CD4-positive, alpha-beta T cell treated with Interleukin-6 for 4 hours (primary cell): ENCODE measurements at places on chromosomes 4 and X.

DNA sequence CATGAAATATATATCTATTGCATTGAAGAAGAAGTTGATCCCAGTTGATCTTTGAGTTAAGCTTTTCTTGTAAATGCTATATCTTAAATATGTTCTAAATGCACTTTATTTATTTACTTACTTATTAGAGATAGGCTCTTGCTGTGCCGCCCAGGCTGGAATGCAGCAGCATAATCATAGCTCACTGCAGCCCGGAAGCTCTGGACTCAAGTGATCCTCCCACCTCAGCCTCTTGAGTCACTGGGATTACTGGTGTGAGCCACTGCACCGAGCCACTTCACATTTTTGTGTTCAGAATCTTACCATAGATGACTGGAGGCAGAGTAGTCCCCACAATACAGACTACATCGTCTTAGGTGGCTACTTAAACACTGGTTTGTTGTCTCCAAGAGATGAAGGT is 324.3 kb upstream of the SLIT2 start:
- no peak for DNase-seq

GRCh38 chr4:82797405-82798111 is 1.0 kb downstream of the SCD5 start:
- DNase-seq, result no peak

- no peak for DNase-seq
These were observed 240.5 kb upstream of the POF1B start for GRCh38 chrX:85619962-85620361.

DNA sequence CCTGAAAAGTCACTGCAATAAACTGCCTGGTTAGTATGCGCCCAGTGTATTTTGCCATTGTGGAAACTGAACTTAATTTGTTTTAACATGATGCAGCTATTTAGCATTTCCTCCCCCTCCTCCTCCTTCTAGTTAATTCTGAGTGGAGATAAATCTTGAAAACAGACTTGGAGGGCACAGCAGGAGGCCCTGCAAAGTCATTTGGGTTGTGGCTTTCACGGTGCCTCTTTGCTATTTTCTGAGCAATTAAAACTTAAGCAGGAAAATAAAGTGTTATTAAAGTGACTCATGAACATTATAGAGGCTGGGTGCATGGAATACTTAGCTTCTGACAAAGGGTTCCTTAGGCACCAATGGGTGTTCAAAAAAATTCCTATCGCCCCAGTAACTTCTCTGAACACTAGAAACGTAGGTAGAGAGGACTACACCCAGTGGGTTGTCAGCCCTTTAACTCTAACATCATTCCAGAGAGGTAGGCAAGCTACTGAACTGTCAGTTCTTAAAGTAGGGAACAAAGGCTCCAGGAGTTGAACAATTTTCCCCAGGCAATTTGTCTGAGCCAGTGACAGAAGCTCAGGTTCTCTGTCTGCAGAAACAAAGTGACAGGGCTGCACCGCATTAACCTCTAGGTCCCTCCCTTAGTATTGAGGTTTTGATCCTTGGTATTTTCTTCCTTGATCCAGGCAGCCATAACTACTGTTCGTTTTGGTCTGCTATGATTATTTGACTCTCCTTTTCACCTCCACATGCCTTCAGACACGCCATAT is 158.3 kb upstream of the KIT start:
- DNase-seq, result no peak

- DNase-seq, result no peak
These were observed 208.1 kb downstream of the SLC39A8 start for GRCh38 chr4:102137217-102137616.

GRCh38 chr4:19324184-19324583 is 927.5 kb upstream of the SLIT2 start:
- no peak for DNase-seq

GRCh38 chr4:41575207-41575606 is 37.2 kb downstream of the LIMCH1 start:
- DNase-seq, result no peak

GRCh38 chrX:67684136-67684535 is 140.3 kb downstream of the AR start:
- no peak for DNase-seq

- peak; percentile 28 for DNase-seq
These were observed 102.5 kb upstream of the MID1 start for GRCh38 chrX:10722851-10723250.

DNA sequence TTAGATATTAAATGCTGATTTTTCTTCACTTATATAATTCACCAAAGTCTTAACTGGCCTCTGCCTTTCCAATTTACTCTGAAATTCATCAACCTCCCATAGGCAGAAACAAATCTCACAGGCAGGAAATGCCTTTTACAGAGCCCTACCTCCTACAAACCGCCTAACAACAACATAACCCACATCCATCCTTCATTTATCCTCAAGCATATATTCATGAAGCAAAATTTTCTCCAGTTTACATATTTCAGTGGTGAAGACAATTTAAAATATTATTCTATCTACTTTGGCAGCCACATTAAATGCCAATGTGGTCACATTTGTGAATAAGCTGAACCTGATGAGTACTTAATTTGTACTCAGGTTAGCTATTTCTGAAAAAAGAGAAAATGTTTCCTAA is 30.3 kb downstream of the SEPSECS start:
- DNase-seq, result no peak

DNA sequence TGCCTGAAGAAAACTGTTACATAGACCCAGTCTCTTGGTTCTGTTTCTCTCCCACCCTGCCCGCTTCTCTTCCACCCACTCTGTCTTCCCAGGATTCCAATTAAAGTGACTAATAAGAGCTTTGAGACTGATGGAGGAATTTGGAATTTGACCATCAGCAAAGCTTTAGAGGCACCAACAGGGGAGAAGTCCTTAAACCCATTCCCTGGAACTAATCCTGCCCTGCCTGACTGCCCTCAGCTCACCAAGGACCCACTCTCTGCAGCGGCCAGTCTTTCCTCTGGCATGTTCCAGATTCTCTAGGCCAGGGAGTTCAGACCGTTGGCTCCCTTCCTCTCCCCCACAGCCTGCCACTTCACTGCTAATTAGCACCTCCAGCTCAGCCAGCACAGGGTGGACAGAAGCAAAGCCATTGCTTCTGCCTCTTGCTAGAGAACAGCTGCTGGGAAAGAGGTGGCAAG is 23.9 kb downstream of the SCD5 start:
- DNase-seq, result no peak

- DNase-seq, result peak; percentile 48
These were observed 35.3 kb downstream of the ARAP2 start for GRCh38 chr4:36208893-36209473.

- DNase-seq, result no peak
These were observed 97.6 kb upstream of the MAML3 start for GRCh38 chr4:140251571-140251970.

GRCh38 chrX:129642641-129643040 is 12.1 kb downstream of the APLN start:
- DNase-seq, result no peak

DNA sequence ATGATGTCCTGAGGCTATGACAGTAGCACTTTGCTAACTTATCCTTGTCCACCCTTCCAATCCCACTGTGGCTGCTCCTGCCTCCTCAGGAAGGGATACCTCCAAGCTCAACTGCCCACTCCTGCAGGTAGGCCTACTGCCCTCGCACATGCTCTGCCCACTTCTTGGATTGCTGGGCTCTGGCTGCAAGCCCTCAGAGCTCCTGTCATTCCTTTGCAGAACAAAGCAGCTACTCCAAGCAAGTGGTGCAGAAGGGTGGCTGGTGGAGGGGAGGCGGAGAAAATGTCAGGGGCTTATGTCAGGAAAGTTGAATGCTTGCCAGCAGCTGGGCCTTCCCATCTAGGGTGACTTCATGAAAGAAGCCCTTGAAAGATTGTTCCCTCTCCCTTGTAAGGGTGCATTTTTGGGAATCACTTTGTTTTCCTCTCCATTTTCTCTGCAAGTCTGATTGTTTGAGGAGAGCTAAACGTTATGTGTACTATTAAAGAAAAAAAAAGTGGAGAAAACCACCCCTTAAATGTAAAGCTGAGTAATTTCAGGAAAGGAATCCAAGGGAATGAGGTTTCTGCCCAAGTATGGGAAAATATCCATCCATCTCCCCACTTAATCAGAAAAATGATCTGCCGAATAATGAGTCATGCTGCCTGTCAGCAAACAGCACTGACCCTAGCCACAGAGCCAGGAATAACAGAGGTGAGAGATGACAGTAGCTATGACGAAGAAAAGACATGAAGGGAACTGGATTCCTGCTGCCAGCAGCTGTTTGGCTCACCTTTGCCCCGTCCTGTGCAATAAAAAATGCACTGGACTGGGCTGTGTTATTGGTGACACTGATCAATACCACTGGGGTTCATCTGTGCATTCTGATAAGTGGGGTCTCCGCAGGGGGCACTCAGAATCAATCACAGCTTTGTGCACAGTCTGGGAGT is 102.0 kb downstream of the RTL5 start:
- DNase-seq, result no peak

- no peak for DNase-seq
These were observed 14.0 kb downstream of the ARHGEF6 start for GRCh38 chrX:136766785-136767103.

- no peak for DNase-seq
These were observed 315.0 kb upstream of the NR3C2 start for GRCh38 chr4:148757171-148757570.

DNA sequence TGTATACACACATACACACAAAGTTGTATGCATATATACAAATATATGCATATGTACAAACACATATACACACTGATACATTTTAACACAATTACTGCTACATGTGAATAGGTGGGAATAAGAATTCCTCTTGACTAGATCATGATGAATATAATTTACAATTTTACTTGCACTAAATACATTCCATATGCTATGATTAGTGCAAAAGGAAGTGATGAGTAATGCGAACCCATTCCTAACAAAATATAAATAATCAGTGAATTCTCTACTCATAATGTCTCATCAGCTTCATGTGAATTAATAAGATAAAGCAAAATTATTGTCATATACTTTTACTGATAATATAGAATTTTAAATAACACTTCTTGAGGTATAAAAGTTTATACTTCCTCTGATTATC is 1077.3 kb upstream of the PCDH10 start:
- DNase-seq, result no peak

DNA sequence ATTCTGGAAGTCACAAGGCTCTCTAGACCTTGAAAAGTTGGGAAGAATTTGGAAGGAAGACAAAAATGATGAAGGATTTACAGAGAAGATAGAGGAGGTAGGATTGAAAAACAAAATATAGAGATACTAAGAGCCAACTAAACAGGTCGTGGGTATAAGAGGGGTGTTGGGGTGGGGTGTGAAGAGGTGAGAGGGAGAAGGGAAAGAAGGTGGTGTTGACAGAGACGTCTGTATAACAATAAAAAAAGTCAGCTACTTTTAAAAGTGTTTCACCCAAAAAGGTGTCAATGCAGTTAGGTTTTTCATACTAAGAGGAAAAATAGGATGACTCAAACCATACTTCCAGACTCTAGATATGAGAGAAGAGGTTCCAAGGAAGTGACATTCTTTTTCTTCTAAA is 33.0 kb upstream of the MAP3K15 start:
- no peak for DNase-seq

- DNase-seq, result no peak
These were observed 16.2 kb downstream of the SLC4A4 start for GRCh38 chr4:71355045-71355444.

- DNase-seq, result peak; percentile 42
These were observed 297.0 kb upstream of the KLF3 start for GRCh38 chr4:38366997-38367396.

DNA sequence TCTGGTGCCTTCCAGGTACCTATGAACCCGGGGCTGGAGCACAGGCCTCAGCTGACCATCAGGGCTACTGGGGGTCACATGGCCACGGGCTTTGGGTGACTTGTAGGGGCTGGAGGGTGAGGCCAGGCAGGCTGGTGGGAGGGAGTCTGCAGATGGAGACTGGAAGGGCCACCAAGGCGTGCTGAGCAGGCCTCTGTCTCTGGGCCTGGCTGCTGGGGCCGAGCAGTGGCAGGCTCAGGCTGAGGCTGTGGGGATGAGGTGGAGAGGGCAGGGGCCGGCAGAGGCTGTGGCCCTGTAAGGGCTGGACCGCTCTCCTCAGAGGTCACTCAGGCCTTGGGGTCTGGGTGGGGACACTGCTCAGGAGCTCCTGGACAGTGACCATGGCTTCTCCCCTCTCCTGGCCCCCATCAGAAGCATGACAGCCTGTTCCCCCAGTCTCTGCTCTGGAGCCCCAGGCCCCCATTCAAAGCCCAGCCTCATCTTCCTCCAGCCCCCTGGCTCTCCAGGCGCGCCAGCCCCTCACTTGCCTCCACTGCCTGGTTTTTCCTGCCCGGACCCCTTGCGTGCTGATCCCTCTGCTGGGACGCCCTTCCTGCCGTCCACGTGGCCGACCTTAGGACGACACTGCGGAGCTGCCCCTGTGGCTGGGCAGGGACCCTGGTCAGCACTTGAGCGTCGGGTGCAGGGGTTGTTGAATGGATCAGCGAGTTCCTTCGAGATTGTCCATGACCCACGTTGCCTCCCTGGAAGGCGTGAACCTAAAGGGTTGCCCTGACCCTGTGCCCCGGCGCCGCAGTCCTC is 11.1 kb upstream of the NAT8L start:
- DNase-seq, result no peak

GRCh38 chr4:176137631-176138030 is 57.8 kb downstream of the SPATA4 start:
- no peak for DNase-seq

DNA sequence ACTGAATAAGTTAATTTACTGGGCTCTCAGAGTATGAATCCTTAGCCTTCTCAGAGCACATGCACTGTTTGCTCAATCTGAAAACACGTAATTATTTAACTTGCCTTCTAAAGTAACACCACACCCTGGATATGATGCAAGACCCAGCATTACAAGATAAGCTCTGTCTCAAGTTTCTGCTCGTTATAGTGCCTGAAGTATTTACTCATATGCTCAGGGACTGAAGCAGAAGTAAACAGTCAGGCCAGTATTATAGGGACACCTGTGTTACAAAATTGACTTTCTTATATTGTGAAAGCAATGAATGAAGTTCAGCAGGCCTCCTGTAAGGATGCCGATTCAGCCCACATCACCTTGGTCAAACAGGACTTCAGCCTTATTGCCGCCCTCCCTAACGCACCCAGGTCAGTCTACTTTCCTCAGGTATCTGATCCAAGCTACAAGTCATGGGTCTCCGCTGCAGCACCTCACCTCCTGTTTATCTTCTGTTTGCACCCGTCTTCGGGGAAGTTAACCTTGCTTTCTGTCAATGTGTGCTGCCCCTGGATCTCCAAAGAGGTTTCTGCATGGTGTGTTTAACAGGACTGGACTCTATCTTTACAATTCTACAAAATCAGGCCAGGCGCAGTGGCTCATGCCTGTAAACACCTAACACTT is 42.8 kb upstream of the KLF3 start:
- no peak for DNase-seq

GRCh38 chr4:76148142-76148865 is at the start of gene NUP54:
Gene NUP54, minus strand, starts transcription at chr4:76148397. Its CDS starts 23 bp downstream, at chr4:76148374.
- DNase-seq, result peak; percentile 94

GRCh38 chr4:36508394-36508793 is 227.0 kb downstream of the DTHD1 start:
- no peak for DNase-seq

DNA sequence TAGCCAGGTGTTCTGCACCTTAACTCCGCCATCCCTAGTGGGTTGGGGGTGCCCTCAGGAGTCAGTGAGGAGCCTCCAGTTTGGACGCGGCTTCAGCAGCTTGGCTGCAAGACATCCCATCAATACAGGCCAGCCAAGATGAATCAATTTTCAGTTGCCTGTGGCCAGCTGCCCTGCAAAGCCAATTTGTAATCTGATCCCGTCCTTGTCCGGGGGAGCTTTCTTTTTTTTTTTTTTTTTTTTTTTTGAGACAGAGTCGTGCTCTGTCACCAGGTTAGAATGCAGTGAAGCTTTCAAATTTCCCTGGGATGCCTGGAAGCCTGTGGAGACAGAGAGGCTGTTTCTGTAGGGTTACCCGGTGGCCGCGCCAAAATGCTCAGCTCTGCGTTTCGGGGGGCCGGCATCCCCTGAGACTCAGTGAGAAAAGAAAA is 192.5 kb downstream of the ASMT start:
- no peak for DNase-seq
